ENCODE measurements at places on chromosomes 4 and X.

DNA sequence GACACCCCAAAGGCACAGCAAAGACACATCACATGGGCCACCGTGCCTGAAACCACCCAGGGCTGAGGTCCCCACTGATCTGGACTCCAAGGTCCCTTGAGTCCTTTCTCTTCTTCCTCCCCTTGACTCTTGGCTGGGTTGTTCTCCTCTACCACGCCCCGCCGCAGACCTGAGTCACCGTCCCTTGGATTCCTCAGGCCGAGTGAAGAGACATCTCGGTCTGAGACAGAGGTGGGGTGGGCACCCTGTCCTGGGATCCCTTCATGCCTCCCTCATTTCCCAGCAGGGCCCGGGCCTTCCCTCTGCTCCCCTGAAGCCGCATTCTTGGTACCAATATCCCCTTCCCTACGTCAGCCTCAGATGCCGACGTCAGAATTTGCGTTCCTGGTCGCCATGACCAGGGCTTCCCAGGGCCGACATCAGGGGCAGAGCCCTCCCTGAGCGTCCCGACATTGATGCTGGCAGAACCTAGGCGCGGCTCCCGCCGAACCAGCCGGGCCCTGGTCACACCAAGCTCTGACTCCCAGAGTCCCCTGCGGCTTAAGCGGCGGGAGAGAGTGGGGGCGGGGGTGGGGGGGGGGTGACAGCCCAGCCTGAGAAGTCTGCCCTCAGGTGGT lies 498 bp downstream of the MAGEA10 start:
- DNase-seq: no peak

GRCh38 chr4:47862297-47862696 lies 24.4 kb upstream of the CORIN start:
- DNase-seq: no peak

GRCh38 chrX:102341867-102342266 lies 94.9 kb downstream of the NXF2 start:
- DNase-seq: no peak

DNA sequence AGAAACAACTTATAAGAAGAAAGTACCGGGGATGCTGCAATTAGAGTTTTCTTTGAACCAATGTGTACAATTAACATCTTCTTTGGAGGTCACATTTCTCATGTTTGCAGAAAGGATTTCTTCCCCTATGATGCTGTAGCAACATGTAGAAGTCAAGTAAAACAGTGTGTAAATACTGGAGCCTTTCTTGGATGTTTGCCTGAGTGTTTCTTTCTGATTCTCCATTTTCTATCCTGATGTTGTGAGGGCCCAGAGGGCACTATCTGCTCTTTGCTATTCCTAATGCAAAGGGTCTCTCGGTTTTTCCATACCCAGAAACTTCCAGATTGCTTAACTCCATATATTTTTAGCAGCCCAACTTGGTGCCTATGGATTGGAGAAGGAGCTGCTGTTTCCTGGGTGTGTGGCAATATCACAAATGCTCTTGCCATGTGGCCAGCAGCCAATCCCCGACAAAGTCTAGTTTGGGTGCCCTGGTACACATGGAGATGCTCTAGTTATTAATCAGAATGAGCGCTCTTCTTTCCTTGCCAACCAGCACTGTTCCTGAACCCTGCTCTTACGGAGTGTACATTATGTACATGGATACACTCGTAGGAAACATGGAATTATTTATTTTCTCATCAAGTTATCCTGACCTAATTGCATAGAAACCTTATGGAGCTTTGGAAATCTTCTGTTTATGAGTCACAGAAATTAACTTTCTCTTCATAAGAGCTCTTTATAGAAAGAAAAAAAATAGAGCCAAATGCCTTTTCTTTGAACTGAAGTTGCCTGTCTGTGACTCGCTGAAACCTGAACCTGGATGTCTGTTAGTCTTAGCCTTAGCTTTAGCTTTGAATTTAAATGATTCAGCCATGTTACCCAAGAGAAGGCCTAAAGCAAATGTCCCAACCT lies 67.0 kb upstream of the GPC4 start:
- peak; percentile 52 for DNase-seq

- no peak for DNase-seq
Measured at GRCh38 chr4:101695176-101695575, 95.4 kb upstream of the BANK1 start.

GRCh38 chr4:140020457-140021361 lies 133.3 kb downstream of the MAML3 start:
- no peak for DNase-seq

GRCh38 chr4:106762666-106763443 lies 273.3 kb downstream of the DKK2 start:
- DNase-seq: no peak

GRCh38 chr4:88629826-88630225 lies 37.5 kb downstream of the HERC3 start:
- DNase-seq: no peak

- no peak for DNase-seq
Measured at GRCh38 chr4:76001700-76002099, 5.6 kb downstream of the CXCL9 start.

GRCh38 chrX:87727620-87728019 lies 210.0 kb downstream of the KLHL4 start:
- no peak for DNase-seq

DNA sequence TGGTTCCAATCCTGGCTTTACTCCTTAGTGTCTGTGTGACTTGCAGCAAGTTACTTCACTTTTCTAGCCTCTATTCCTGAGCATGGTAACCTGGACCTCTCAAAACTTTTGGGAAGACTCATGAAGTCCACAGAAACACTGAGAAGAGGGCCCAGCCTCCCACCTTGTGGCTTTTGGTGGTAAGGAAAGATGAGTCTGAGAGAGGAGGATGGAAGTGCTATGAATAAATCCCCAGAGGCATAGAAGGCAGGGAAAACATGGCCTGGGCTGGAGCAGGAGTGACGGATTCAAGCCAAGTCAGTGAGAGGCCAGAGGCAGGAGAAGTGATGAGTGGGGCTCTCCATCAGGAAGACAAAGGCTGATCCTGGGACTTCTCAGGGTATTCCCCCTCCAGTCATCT lies 10.9 kb upstream of the MAGEA4 start:
- no peak for DNase-seq

DNA sequence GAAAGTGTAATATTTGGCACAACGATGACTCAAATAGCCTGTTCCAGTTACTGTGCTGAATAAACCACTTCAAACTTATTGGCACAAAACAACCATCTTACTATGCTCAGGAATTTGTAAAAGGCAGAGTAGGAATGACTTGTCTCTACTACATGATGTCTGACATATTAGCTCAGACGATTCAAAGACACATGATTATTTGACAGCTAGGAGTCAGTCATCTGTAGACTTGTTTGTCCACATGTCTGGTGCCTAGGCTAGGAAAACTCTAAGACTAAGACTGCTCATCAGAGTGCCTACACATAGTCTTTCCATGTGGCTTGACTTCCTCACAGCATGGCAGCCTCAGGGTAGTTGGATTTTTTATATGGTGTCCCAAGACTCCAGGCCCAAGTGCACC lies 154.5 kb downstream of the FANCB start:
- no peak for DNase-seq

GRCh38 chrX:153970357-153971123 lies 1.1 kb downstream of the HCFC1 start:
- peak; percentile 68 for DNase-seq

- peak; percentile 49 for DNase-seq
Measured at GRCh38 chr4:3293401-3294391, 875 bp downstream of the RGS12 start.

GRCh38 chr4:40350627-40351227 lies 15.6 kb downstream of the CHRNA9 start:
- no peak for DNase-seq

DNA sequence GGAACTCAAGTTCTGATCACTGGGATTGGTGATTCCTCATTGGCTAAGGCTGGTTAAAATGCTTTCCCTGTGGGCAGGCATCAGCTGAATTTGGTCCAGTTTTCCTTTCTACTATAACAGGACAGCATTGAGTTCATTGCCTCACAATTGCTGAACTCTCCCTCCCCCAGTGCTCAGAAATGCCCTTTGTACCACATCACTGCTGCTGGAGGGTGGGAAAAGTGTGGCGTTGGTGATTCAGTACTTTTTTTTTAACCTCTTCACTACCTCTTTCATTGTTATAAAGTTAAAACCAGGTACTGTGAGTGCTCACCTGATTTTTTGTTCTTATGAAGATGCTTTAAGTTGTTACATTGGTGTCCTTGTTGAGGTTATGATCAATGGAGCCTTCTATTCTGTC lies 69.3 kb upstream of the IL2 start:
- no peak for DNase-seq

DNA sequence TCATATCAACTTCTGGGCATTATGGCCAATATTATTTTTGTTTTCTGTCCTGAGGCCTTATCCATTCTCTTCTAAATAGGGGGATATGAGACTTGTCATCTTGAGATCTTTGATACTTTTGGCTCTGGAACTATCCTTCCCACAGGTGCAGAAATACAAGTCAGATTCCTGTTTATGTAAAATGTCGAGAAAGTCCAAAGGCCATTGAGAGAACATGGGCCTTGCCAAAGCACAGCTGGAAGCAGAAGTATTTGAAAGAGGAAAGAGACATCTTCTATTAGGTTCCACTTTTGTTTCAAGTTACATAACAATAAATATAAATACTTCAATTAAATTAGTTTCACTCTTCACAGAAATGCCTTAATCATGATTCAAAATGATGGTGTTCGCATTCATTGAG lies 20.8 kb upstream of the PRSS48 start:
- DNase-seq: no peak

GRCh38 chrX:126820700-126821420 lies 1.3 kb downstream of the PRR32 start:
- no peak for DNase-seq

DNA sequence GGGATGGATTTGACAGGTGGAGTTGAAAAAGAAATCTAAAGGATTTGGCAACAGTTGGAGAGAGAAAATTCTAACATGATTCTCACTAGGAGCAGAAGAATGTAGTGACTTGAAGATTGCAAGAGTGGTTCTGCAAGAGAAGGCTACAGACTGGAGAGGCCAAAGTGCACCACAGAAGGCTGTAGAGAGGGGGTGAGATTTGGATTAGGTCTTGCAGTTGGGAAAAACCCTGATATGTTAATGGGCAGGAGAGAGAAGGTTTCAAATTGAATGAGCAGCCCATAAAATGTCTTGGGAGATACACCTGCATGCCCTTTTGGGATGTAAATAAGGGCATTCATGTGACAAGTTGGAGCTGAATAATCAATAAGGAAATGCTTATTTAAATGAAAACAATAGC lies 14.7 kb upstream of the VEGFD start:
- no peak for DNase-seq
